NCI-H510A (cell line): ENCODE measurements at places on chromosomes 3 and 15.

- DNase-seq = no peak
These were observed 281.0 kb downstream of the KLF13 start for GRCh38 chr15:31607656-31608055.

GRCh38 chr3:114128231-114128630, 50.6 kb downstream of the DRD3 start:
- no peak for DNase-seq

- no peak for DNase-seq
These were observed 14.2 kb downstream of the ZNF280D start for GRCh38 chr15:56719021-56719612.

DNA sequence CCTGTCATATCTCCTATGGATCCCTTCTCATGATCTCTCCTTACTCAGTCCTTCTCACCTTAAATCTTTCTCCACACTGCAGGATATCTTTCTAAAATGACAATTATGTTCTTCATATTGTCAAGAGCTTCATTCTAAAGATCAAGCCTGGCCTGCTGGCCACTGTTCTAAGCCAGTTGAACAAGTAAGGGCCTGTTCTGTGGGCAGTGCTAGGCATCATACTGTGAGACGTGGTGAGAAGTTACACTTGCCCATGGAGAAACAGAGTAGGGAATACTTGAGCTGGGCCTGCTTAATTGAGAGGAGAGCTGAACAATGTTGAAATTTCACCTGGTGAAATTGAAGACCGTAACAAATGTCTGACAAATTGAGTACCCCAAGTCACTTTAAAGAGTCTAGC, 184.1 kb upstream of the RASGRP1 start:
- DNase-seq = no peak

DNA sequence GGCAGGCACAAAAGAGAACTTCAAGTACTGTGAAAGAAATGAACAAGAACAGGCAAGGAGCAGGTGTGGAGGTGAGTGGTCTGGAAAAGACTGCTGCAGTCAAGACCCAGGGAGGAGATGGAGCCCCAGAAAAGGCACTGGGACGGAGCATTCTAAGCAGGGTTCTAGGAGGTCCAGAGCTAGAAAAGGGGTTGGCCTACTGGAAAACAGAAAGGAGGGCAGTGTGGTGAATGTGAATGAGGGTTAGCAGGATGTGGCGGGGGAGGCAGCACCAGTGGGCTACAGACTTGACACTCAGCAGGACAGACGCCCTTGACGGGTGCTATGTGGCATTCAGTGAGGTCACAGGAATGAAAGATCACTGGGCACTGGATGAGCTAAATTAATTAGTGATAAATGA, 75.7 kb downstream of the SENP2 start:
- DNase-seq = no peak

GRCh38 chr3:178420033-178420432, 116.2 kb upstream of the KCNMB2 start:
- no peak for DNase-seq

- DNase-seq = peak; percentile 55
These were observed at the start of gene NLGN1 for GRCh38 chr3:173397161-173398110. Gene NLGN1, plus strand, starts transcription at chr3:173397744.

DNA sequence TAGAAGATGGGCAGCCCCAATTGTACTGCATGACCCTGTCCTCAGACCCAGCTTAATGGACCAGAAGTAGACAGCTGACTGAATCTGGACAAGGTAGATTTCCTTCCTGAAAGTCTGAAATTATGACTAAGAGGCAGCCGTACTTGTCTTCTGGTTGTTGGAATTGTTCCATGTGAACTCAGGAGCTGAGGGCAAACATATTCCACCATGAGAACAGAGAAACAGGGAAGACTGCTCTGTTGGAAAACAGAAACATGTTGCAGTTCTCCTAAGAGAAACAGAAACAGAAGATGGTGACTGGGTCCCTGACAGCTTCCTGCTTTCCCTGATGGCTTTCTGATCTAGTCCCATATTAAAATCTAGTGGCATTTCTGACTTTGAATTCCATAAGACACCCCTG, 24.1 kb downstream of the POPDC2 start:
- DNase-seq = no peak

DNA sequence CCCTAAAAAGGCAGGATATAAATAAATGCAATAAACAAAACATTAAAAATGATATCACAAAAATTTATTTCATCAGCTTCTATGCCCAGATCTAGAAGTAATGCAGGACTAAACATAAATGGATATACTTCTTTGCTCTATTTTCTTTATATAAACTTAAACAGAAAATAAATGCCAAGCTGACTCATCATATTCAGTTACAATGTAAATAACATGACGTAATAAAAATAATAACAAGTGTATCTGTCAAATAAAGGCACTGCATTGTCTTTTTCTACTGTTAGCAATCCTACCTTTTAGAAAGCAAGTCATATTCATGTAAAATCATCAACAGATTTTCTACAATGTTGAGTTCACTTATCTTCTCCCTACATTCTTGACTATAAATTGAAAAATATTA, 61.6 kb downstream of the NEK10 start:
- no peak for DNase-seq

DNA sequence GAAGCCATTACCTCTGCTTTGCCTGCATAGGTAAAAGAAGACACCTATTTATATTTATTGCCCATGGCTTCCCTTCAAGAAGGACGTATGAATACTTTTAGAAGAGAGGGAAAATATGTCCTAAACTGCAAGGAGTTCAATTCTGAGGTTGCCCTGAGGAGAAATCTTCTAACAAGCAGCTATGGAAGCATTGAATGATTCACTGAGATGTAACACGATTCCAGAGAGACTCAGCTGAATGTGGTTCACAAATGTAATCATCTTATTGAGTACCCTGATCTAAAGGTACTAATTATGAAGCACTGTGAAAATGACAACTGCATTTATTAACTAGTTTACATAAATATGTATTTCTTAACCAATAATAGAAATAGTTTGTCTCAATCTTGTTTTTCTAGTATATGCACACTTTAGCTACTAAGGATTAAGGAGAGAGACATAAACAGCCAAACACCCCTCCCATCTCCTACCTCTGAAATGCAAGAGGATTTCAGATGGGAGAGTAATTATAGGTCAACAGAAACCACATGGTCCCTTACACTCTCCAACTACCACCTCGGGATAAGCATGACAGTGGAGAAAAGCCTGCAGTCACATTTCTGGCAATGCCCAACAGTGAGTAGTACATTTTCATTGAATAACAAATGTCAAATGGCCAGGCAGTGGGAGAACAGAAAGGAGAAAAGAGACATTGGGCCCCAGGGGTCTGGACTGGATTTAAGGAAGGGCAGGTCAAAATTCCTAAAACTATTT, 506.2 kb upstream of the IL12A start:
- no peak for DNase-seq

- no peak for DNase-seq
These were observed 216.3 kb downstream of the STAG1 start for GRCh38 chr3:136535906-136536305.

DNA sequence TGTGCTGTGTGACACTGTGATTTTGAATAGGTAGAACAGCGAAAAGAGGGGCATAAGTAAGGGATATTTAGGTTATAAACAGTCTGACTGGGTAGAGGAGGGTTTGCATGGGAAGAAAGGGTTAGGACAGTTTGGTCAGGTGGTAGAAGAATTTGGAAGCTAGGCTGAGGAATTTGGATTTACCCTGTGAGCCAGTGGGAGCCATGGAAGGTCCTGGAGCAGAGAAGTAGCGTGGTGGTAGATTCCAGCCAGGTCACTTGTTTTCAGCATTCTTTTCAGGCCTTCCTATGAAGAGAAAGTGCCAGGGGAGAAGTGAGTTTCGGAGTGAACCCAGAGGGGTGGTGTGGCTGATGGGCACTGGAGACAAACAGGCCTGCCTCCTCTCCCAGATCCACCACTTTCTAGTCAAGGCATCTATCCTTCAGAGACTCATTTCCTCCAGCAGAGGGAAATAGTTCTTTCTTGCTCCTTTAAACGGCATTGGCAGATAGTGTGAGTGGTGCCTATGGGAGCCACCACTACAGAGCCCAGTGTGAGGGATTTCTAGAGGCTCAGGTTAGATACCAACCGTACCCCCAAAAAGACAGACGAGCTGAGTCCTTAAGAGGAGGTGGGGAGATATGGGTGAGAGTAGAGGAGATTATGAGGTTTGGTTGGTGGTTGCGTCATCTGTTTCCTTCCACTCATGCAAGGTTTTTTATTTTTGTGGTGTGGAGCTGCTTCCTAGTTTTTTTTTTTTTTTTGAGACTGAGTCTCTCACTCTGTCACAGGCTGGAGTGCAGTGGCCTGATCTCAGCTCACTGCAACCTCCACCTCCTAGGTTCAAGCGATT, 21.2 kb downstream of the PXK start:
- no peak for DNase-seq

DNA sequence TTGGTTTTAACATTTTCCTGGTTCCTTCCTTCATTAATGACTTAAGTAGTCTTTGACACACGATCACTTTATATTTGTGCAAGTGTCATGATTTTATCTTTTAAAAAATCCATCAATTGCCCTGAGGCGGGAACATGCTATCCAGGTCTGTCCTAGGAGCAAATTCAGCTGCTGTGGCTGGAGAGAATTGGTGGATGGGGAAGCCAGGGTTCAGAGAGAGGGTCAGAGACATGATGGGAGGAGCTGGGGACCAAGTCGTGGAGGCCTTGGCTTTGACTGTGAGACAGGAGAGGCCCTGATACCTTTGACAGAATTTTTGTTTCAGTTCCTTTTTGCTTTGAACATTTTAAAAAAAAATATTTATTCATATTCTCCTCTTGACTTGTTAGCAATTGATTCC, 89.0 kb downstream of the CHRNA7 start:
- DNase-seq = no peak

GRCh38 chr3:133258358-133258757, 141.5 kb upstream of the BFSP2 start:
- no peak for DNase-seq

DNA sequence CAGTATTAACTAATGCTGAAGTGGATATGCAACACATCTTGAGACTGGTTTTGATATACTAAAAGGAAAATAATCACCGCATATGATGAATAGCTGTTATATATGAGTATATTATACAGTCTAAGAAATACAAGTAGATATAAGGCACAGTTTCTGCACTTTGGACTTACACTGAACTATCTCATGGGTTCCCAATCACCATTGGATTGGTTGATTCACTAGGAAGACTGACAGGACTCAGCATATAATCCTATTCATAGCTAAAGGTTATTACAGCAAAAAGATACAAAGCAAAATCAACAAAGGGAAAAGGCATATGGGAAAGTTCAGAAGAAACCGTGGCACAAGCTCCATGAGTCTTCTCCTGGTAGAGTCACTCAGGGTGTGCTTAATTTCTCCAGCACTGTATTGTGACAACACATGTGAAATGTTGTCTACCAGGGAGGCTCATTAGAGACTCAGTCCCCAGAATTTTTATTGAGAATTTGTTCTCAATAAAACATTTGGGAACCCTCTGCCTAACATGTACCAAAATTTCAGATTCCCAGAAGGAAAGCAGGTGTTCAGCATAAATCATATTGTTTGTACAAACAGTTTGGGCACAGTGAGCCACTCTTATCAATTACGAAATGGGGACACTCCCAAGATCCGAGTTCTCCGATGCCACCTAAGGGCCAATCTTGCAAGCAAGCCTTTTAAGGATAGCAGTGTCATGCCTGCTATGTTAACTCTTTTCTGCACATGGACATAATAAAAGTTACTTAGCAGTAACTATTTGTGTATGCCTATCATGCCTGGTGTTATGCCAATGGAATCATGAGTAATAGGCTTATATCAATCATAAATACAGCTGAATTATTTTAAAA, 26.8 kb downstream of the CMC1 start:
- DNase-seq = no peak

- no peak for DNase-seq
These were observed 41.7 kb upstream of the C3orf80 start for GRCh38 chr3:160183345-160184076.

DNA sequence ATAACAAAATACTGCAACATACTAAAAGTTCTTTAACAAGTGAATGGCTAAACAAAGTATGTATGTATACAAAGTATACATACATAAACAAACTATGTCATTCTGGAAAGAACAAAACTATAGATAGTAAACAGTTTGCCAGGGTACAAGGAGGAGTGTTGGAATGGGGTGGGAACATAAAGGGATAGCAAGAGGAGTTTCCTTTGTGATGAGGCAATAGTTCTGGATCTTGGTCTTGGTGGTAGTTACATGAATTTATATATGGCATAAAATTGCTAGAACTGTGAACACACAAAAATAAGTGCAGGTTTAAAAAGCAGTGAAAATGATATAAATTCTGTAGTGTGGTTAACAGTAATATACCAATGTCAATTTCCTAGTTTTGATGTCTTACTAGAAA, 22.0 kb downstream of the ZNF148 start:
- DNase-seq = no peak

GRCh38 chr3:17307482-17307881, 422.7 kb downstream of the PLCL2 start:
- no peak for DNase-seq

- no peak for DNase-seq
These were observed 45.0 kb upstream of the SLC12A8 start for GRCh38 chr3:125257536-125257935.

- DNase-seq = no peak
These were observed 2.8 kb upstream of the CLRN1 start for GRCh38 chr3:150975086-150975991.

GRCh38 chr3:115975353-115975752, 352.0 kb downstream of the GAP43 start:
- peak; percentile 24 for DNase-seq

DNA sequence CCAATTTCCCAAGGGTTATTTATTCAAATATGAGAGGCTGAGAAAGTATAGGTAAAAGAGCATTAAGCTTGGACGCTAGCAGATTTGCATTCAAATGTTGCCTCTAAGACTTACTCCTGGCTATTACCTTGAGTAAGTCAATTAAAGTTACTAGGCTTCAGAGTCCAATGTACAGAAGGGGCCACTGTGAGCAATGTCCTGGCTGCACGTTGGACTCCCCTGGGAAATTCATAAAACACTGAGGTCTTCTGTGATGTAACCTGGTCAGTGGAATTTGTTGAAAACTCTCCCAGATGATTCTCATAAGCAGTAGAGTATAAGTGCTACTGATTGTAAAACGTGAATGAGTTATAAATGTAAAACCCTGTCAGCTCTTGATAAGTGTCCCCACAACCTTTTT, 295.3 kb downstream of the NEK10 start:
- no peak for DNase-seq

GRCh38 chr3:1439395-1439794, 346.6 kb downstream of the CNTN6 start:
- DNase-seq = no peak

- no peak for DNase-seq
These were observed 139.5 kb upstream of the SLC2A2 start for GRCh38 chr3:171165983-171166382.

GRCh38 chr3:46860810-46861604, 2.2 kb downstream of the MYL3 start:
- no peak for DNase-seq
